ENCODE measurements at places on chromosomes 13 and 19. TPM values are rescaled to one million over a fixed set of nuclear protein-coding genes. Genes with fewer than 3 reads are reported as not detected.

DYRK1B gene
- 27.9 TPM for total RNA-seq

MRPL4 gene
- 93.2 TPM for total RNA-seq

ADM5 gene
- 1.7 TPM for total RNA-seq

ERCC1 gene
- total RNA-seq = 114 TPM

ZBTB32 gene
- not detected for total RNA-seq

CALR gene
- total RNA-seq = 1,873 TPM

PLA2G4C gene
- total RNA-seq = 2.3 TPM

Measured in epithelial cell of alveolus of lung (primary cell).